ENCODE measurements at places on chromosomes 2 and 18. TPM values are rescaled to one million over a fixed set of nuclear protein-coding genes. Genes with fewer than 3 reads are reported as not detected.

- DNase-seq, result no peak
Observed at GRCh38 chr2:55047677-55048299, 2.5 kb downstream of the RTN4 start.

GRCh38 chr18:56168049-56168781, 470.2 kb downstream of the TXNL1 start:
- DNase-seq, result no peak

GRCh38 chr2:70789304-70790135, 923 bp downstream of the FIGLA start:
- DNase-seq, result peak; percentile 73

DNA sequence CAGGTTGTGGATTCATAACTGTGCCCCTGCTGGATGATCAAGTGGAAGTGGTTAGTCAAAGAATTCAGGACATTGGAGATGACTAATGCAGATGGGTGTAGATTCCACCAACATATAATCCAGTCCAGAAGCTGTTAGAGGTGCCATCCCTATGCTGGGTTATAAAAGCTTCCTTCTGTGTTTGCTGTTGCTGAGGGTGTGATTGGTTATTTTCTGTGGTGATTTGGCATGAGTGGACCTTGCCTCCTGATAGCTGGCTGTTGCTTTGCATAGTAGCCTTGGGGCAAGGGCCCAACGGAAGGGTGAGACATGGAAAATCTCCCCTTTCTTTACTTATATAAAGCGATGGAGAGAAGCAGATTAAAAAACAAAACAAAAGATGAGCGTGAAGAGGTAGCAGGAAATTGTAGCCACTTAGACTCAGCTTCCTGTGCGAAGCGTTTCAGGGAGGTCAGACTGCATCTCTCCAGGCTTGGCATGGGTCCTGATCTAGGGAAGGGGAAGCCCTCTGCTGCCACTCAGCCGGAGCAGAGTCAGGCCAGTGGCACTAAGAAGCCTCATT, 190.4 kb downstream of the FMNL2 start:
- DNase-seq, result no peak

DNA sequence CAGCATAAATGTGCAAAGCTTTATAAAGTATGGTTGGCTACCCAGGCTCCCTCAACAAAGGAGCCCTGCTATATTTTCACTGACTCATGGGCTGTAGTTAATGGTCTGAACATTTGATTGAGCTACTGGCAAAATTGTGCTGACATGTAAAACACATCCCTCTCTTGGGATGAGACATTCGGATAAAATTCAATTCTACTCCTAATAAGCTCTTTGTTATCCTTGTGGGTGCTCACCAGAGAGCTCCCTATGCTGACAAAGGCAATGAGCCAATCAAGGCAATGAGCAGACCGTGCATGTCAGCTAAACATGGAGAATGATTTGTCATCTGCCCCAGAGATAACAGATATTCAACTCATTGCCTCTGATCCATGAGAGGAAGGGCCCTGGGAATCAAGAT, 27.7 kb downstream of the SERPINB8 start:
- no peak for DNase-seq

GRCh38 chr2:100302585-100302892, 19.8 kb downstream of the LONRF2 start:
- no peak for DNase-seq

The C2orf66 gene
- 0.17 TPM for total RNA-seq

- DNase-seq, result no peak
Observed at GRCh38 chr18:7711495-7711894, 144.4 kb downstream of the PTPRM start.

DNA sequence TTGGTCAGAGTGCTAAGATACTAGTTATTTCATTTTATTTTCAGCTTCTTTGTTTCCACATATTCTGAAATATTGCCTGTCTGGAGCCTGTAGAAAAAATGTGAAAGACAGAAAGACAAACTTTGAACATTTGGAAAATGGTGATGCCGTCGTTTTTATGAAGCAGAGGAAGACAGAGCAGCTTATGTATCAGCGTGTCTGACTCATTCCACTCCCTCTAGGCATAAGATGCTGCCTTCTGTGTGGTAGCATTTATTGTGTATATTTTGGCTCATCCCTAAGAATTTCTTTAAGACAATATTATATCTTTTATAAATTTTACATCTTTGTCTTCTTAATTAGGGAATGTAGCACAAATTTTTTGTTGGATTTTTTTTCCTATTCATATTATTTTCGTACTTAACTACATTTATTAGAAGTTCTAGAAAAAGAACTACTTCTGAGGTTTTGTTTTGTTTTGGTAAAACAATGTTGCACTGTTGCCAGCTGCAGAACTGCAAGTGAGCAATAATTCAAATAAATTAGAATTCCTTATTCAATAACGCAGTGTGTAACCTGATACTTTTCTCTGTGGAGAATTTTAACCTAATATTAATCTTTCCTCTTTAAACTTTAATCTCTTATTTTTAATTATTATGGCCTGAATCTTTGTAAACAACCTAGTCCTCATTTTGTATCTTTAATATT, 300.4 kb downstream of the ZNF407 start:
- DNase-seq, result no peak

DNA sequence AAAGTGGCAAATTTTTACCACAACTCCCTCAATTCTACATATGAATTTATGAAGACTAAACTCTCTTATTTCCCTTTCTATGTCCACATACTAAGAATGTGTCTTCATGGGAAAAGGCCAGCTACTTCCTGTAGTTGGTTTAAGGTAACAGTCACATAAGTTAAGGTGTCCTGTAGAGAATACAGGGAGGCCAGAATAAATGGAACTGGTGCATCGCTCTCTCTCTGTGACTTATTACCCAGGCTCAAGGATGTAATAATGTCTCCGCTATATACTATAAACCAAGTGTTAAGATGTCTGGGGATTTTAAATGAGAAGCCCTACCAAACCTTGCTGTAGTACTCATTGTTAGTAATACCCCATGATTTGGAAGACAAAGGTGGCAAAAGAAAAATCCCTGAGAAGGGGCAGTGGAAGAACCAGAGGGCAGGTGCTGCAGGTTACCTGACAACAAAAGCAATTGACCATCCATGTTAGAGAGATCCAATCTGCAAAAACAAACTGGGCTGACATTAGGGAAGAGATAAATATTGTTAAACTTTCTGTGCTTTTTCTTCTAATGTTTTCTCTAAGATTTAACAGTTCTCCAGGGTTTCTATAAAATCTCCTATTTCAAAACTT, 372.8 kb downstream of the TMX3 start:
- no peak for DNase-seq

The CRYBA2 gene
- total RNA-seq, result not detected

GRCh38 chr2:6423157-6423556, 442.6 kb downstream of the CMPK2 start:
- no peak for DNase-seq

- DNase-seq, result no peak
Observed at GRCh38 chr18:2513616-2514015, 57.7 kb downstream of the METTL4 start.

GRCh38 chr2:240655931-240656886, 26.5 kb downstream of the AQP12B start:
- DNase-seq, result no peak

The NEU4 gene
- not detected for total RNA-seq

The AQP4 gene
- total RNA-seq, result not detected

The ALK gene
- not detected for total RNA-seq

GRCh38 chr2:204170411-204170810, 233.8 kb downstream of the ICOS start:
- no peak for DNase-seq

The CHRNA1 gene
- total RNA-seq, result not detected

DNA sequence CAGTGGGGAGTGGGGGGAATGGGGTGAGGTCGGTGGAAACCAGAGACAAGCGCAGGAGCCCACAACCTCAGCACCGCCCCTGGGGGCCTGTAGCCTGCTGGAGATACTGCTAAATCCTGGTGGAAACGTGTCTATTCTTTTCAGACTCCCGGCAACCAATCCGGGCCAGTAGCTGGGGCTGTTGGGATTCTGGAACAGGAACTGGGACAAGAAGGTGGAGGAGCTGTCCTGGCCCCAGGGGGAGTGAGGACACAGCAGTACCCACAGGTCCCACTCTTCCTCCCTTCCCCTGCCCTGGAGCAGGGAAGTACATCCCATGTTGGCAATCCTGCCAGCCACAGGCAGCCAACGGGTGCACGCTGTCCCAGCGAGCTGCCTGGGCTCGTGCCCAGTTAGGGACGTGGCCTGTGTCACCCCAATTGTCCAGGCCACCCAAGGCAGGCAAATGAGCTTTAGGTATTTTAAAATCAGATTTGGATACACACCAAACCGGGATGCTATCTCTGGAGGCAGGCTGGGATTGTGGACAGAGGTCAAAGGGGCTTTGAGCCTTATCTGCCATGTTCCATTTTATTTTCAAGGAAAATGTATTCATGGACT, 51.8 kb downstream of the HS1BP3 start:
- peak; percentile 14 for DNase-seq

DNA sequence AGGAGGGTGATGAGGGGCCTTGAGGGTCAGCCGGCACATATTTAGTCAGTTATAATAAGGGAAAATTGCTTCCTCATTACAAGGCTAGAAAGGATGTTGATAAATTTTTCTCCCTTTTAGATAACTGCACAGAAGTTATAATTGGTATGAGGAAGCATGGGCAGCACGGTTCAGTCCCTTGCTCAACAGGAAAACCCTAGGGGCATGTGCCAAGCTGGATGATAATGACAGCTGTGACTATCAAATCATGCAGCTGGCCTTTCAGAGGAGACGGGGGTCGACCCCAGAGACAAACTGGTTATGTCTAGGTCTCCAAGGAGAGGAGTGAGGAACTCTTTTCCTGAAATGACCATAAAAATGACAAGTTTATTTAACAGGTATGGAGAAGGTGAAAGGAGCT, 448.1 kb upstream of the VRK2 start:
- DNase-seq, result no peak

GRCh38 chr2:176891105-176891504, 321.5 kb upstream of the HNRNPA3 start:
- no peak for DNase-seq

- no peak for DNase-seq
Observed at GRCh38 chr18:48110797-48111196, 180.3 kb upstream of the SMAD2 start.

DNA sequence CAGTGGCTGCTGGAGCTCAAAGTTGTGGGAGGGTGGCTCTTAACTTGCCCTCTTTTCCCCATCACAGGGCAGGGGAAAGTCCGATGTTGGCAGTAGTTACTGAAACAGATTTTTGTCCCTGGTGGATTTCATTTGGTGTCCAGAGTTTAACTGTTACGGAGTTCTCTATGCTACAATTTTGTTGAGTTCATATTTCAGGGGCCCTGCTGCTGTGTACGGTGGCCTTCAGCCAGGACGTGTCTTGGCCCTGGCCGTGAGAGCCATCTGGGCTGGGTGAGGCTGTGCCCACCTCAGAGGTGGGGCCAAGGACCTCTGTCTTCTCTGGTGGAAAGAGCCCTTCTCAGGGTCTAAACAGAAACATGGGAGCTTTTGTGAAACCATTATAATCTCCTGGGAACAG, 67.4 kb downstream of the SH3YL1 start:
- DNase-seq, result no peak

The TRAK2 gene
- 43.1 TPM for total RNA-seq

GRCh38 chr18:63707816-63708215, 5.1 kb downstream of the SERPINB11 start:
- DNase-seq, result no peak

DNA sequence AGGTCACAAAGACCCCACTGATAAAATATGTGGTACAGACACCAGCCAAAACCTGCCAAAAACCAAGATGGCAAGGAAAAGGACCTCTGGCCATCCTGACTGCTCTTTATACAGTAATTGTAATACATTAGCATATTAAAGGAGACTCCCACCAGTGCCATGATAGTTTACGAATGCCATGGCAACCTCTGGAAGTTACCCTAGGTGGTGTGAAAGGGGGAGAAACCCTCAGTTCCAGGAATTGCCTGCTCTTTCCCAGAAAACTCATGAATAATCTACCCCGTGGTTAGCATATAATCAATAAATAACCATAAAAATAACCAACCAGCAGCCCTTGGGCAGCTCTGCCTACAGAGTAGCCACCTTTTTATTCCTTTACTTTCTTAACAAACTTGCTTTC, 129.8 kb upstream of the EPB41L3 start:
- DNase-seq, result no peak

GRCh38 chr2:9473985-9474360, 378 bp upstream of the IAH1 start:
- DNase-seq, result no peak

Data from activated naive CD8-positive, alpha-beta T cell treated with anti-CD3 and anti-CD28 coated beads, Interleukin-2, amount 10 ng/mL, durations not matched to agents 7 days and 5 days (primary cell).